Stimulated activated CD4-positive, alpha-beta T cell treated with anti-CD3 and anti-CD28 coated beads, TNF-alpha, amount 100 ng/mL, for 48 hours (primary cell): ENCODE measurements at places on chromosomes 2 and 18.

- no peak for DNase-seq
These were observed 4.2 kb downstream of the SLC25A12 start for GRCh38 chr2:171889808-171890207.

DNA sequence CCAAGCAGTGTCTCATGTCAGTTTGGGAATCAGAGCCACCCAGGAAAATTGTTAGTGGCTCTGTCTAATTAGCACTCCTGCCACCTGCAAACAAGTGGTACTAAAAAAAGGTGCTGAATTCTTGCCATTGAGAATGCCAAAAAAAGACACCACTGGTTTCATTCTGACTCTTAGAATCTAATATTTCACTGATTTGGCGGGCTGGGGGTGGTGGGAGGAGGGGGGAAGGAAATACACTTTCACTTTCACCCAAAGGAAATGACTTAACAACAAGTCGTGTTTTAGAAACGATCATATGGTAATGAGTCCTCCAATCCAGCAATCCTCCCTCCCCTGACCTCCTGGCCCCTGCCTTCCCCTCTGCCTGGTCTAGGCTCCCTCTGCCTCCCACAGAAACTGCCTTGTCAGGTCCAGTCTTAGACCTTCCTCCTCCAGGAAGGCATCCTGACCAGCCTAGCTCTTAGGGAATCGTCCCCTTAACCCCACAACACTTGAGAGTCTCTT lies 4.4 kb upstream of the KLHL29 start:
- DNase-seq = peak; percentile 25

GRCh38 chr18:79690586-79691482 lies 11.2 kb downstream of the CTDP1 start:
- DNase-seq = no peak

- no peak for DNase-seq
These were observed 132.4 kb downstream of the MREG start for GRCh38 chr2:215880970-215881369.

DNA sequence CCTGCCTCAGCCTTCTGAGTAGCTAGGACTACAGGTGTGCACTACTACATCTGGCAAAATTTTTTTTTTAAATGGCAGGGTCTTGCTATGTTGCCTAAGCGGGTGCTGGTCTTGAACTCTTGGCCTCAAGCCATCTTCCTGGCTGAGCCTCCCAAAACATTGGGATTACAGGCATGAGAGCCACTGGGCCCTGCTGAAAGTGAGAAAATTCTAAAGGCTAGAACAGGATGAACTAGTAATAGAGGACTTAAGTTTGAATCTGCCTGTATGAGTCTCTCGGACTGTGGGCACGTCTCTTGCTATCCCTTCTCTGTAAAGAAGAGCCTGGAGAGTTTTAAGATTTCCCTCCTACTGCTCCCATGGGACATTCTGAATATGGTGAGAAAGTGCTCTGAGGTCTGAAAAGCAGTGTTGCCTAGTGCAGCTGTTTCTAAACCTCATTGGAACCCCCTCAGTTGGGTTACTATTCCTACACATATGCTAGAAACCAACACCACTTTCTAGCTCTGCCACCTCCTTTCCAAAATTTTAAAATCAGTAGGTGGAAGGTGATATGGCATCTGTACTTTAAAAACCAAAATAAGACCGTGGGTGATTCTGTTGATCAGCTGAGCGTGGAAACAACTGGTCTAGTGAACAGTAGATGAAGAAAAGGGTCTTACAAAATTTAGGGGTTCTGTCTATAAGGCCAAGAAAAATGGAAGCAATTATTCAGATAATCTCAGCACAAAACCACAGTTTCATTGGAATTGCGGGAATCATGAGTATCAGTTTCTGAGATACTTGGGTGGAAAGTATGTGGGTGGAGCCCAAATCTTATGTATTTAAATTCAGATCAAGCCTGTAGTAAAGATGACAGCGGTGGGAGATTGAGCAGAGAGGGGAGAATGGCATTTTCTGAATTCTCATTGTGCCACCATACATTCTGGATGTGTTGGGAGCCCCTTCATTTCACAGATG lies 259.8 kb upstream of the CXCR4 start:
- no peak for DNase-seq

- no peak for DNase-seq
These were observed 543.4 kb downstream of the IRS1 start for GRCh38 chr2:226256237-226256636.

DNA sequence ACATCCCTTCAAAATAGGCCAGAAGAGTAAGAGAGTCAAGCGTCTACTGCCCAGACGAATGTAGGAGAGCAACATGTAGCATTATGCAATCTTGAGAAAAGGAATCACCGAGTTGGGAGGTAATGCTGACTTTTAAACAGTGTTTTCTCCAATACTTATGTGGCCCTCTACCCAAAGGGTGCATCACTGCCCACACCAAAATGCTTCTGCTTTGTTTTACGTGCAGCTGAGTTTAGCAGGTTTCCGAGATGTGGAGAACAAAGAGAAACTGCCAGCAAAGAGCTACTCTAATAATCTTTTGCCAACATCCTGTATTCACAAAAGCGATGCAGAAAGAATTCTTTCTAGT lies 63.4 kb upstream of the ZEB2 start:
- no peak for DNase-seq

DNA sequence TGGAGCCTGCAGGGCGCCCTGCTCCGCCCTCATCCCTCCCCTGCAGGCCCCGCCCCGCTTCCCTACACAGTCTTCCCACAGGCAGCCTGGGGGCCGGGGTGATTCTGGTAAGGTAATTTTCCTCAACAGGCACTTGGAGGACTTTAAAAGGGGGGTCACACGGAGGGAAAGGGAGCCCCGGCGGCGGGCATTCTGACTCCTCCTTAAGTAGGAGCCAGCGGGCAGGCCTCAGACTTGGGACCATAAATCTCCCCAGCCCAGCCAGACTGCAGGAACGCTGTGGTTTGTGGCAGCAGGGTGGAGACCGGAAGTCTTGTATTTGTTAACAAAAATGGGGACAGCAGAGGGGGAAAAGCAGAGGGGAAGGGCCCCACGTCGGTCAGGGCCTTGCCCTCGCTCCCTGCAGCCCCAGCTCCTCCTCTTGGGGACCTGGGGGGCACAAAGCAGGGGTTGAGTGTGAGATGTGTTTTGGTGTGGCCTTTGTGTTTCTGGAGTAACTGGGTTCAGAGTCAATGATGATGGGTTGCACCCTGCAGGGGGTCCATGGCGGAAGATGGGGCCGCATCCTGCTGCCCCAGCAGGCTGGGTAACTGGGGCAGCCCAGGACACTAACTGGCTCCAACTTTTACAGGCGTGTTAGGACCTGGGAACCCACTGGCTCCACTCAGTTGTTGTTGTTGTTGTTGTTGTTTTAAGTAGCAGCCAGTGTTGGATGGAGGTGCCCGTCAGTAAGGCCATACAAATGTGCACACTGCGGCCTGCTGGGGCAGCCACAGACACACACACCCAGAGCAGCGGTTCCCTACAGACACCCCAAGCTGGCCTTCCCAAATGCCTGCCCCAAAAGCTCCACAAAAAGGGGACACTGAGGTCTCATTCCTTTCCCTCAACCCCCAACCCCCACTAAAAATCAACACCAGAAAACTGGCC lies 27.7 kb downstream of the SMAD7 start:
- no peak for DNase-seq

- DNase-seq = no peak
These were observed 44.5 kb downstream of the LDLRAD4 start for GRCh38 chr18:13262839-13263691.

GRCh38 chr18:46366751-46367376 lies 262.7 kb downstream of the HAUS1 start:
- DNase-seq = no peak

- DNase-seq = no peak
These were observed 124.7 kb downstream of the ZFP36L2 start for GRCh38 chr2:43101751-43102150.

DNA sequence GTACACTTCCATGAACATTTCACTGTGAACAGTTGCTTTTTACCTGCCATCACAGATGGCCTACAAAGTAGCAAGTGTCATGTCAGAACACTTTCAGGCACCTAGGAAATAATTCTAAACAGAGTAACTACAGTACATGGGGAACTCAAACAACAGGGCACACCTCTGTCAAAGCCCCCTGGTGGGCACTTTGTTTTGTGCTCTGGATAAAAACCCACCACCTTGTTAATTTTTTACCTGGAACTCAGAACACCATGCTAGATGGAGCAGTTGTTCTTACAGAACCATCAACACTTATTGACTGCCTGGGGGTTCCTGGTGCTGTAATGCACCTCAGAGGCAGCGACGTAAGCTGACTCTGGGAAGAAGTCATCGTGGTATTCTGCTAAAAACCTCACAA lies 2.3 kb downstream of the MSL3B start:
- no peak for DNase-seq

GRCh38 chr18:40382197-40382596 lies 1572.8 kb upstream of the PIK3C3 start:
- DNase-seq = no peak

DNA sequence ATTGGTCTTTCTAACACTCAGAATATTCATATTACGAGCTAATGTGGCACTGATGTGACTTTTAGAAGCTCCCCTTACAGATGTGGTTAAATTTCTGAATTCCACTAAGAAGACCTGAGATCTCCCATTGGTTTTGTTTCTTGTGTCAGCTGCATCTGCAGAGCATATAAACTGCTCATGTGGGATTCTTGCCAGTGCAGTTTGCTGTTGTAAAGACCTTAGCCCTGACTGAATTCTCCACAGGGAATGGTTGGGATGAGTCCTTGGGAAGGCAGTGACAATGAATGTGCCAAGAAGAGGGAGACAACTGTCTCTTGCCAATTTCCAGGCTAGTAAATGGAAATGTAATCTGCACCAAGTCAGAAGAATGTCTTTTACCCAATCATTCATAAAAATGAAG lies 94.1 kb downstream of the PTPRM start:
- DNase-seq = no peak

DNA sequence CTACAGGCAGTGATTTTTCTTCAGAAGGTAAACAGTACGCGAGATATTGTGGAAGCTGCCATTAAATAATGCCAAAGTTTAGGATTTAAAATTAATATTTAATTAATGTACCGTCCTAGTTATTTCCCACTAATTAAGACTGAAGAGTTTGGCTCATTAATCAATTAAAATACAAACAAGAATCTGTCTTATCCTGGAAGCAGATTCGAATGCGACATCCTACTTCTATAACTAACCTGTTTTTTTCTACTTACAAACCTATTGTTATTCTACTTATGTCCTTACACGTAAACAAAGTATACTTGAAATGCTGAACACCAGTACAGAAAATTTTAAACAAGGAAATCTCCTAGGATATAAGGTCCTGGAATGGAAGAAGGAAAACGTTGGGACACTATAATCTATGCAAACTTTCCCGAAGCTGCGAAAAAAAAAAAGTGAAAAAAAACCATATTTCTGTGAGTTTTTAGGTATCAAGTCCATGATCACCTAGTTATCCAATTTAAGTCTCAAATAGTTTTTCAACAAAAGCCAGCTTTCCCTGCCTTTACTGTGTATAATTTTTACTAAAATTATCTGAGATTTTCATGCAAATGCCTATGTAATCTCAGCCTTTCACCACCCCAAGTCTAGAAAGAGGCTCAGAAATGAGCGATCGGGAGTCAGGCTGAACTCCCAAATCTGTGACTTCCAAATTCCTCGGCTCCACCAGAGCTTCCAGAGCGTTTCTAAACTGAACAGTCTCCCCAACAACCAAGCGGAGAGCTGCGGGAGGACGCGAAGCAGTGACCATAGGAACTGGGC lies 1.2 kb upstream of the C2orf15 start:
- DNase-seq = no peak

GRCh38 chr2:171044416-171044815 lies 115.4 kb downstream of the GORASP2 start:
- no peak for DNase-seq

GRCh38 chr2:113986762-113987290 lies 96.9 kb downstream of the ACTR3 start:
- no peak for DNase-seq

DNA sequence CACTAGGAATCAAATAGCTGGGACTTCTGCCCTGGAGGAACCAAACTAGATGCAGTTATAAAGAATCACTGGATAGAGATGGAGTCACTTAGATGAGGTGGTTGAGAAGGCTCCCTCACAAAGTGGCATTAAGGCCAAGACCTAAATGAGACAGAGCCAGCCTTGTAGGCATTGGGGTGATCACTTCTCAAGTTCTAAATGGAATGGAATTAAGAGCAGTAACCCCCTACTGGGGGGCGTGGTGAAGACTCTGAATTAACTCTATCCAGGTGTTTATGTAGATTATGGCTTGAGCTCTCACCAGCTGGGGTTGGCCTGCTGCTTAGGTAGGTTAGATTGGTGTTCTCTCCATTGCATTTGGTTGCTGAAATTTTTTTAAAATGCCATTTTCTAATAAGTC lies 71.3 kb downstream of the TTC27 start:
- no peak for DNase-seq

DNA sequence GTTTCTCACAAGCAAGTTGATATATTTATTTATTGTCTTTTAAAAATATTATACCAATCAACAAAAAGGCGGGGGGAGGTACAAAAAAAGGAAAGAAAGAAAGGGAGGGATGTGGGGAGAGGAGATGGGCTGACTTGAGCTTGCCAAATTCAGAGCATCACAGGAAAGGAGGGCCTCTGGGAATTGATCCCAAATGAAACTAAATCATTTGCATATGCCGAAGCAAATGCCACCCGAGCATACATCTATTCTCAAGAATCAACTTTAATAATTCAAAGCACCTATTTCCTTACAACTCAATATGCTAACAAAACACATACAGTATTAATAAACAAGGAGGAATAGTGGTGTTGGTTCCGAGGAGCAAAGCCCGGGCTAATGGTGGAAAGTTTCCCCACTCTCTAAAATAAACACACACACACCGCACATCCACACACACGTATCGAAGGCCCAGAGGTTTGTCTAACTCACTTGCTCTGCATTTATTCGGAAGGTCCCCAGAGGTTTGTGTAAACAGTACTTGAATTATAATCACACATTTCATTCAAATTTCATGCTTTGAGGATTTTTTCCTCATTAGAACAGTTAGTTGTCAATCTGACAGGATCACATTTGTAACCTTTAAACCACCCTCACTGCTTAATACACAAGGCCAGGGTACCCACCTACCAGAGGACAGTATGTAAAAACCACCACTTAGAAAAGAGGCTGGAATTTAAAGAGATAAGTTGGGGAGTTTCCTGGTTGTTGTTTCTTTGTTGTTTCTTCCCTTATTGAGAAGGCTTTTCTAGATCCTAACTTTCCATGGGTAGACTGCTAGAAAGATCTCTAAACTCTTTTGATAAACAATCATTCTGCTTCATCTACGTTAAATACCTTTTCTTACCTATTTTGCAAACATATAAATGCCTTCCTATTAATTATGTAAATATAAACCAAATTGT lies 264.7 kb downstream of the TCF4 start:
- DNase-seq = no peak
